ENCODE measurements at places on chromosomes 1 and 21.
A peak's percentile ranks its signal among the peaks of the same experiment; 100 is the strongest.

DNA sequence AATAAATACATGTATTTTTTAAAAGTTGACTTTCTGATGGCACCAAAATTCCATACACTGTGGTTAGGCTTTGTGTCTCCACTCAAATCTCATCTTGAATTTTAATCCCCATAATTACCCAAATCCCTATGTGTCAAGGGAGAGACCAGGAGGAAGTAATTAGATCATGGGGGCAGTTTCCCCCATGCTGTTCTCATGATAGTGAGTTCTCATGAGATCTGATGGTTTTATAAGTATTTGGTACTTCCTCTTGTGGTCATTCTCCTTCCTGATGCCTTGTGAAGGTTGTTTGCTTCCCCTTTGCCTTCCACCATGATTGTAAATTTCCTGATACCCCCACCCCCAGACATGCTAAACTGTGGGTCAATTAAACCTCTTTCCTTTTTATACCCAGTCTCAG is 1218.4 kb upstream of the PRMT6 start:
- DNase-seq: no peak

- no peak for DNase-seq
Measured at GRCh38 chr1:178847396-178847849, 23.5 kb downstream of the ANGPTL1 start.

GRCh38 chr21:24939291-24939690 is 668.0 kb downstream of the MRPL39 start:
- no peak for DNase-seq

DNA sequence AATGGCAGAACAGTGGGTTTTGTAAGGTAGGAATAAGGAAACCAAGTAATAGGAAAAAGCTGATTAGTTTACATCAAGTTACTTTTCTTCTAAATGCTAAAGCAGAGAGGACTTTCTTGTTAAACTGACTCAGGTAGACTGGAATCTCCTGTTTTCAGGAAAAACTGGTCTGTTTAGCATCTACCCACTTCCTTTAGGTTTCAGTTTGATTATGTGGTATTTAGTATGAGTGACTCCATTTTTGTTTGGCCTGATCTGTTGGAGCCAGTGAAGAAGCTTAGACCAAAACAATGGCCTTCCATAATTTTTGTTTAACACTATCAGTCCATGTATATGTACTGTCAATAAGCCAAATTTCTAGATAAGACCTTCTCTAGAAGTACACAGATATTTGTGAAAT is 88.4 kb downstream of the EPB41 start:
- DNase-seq: no peak

GRCh38 chr1:43991476-43992231 is at the start of gene CCDC24:
Gene CCDC24 (plus strand): TSS chr1:43991599. CDS start chr1:43991879, 280 bp downstream.
- peak; percentile 69 for DNase-seq

GRCh38 chr1:34263406-34263805 is 86.7 kb downstream of the C1orf94 start:
- no peak for DNase-seq

DNA sequence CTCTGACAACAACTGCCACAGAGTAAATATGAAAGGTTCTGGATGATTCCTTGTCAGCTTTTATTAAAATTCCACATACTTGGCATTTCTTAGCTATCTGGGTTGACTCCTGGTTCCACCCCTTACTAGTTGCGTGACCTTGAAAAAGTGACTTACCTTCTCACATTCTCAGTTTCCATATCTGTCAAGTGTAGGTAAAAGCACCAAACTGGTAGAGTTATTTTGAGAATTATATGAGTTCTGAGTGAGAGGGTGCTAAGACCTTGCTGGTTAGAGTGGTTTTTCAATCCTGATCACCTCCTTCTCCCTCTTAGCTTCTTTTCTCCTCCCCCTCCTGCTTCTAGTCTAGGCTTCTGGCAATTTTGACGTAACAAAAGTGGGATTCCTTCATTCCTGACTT is 83.4 kb upstream of the ABCD3 start:
- no peak for DNase-seq

All from stimulated activated CD8-positive, alpha-beta memory T cell treated with anti-CD3 and anti-CD28 coated beads, Interleukin-7, amount 100 ng/mL, for 4 hours (primary cell).